ENCODE measurements at places on chromosomes 12 and 14.

DNA sequence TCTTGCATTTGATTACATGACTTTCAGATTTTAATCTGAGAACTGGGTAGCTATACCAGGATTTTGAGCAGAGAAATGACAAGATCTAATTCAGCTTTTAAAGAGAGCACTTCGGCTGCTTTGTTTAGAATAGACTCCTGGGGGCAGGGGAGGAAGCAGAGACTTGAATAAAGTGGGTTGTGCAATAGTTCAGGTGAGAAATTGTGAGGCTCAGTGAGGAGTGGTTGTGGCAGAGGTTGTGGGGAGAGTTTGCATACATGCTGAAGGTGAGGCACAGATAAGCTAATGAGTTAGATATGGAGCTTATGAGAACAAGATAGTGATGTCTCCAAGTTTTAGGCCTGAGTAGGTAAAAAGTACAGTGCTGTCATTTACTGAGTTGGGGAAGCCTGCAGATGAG, 281.4 kb downstream of the FLRT2 start:
- no peak for DNase-seq

GRCh38 chr14:91396959-91397815, 20.4 kb downstream of the CCDC88C start:
- peak; percentile 79 for DNase-seq

GRCh38 chr14:48008646-48009045, 333.2 kb upstream of the MDGA2 start:
- no peak for DNase-seq

DNA sequence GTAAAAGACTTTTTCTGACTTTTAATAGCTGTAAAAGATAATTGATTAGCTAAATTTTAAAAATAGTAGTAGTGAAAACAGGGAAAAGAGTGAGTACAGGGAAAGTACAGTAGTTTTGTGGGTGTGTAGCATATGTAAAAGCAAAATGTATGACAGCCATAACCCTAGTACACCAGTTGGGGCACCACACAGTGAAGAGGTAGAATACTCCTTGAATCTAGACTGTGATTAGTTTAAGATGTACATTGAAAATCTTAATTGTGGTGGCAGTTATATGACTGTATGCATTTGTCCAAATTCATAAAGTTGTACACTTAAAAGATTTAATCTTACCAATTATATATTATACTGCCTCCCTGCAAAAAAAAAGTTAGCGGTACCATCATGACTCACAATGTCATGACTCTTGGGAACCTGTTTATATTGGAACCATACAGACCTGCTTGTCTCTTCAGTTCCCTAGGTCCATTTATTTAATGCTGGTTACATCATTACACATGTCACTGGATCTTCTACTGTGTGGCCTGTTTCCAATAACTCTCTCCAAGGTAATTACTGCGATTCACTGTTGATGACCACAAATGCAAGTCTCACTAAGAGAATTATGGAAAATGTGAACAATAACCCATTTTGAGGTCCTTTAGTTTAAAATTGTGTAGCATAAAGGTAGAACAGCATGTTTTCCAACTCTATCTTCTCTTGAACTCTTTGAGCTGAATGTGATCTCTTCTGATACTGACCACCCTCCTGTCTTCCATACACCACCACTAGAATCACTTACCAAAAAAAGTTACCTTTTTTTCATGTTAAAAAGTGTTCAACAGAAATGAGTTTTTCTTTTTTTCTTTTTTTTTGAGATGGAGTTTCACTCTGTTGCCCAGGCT, 264.2 kb upstream of the AMIGO2 start:
- DNase-seq, result no peak

DNA sequence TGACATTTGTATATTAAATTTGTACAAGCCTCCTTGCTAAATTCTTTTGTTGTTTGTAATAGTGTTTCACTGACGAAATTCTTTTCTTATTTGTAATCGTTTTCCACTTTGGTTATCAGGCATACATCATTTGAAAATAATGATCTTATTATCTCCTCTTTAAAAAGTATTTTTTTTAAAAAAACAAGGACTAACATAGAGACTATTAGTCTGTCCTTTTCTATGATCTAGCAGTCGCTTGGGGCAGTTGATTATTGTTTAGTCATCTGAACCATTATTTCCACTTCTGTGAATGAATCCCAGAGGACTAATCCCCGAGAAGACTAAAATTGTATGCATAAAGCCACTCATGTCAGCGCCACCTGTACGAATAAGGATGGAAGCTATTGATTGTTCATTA, 11.5 kb downstream of the ADGRD1 start:
- no peak for DNase-seq

All from stimulated activated CD4-positive, alpha-beta T cell treated with anti-CD3 and anti-CD28 coated beads, Interleukin-15, amount 100 ng/mL, for 24 hours (primary cell).